ENCODE measurements at places on chromosomes 7 and 10. TPM values are rescaled to one million over a fixed set of nuclear protein-coding genes. Genes with fewer than 3 reads are reported as not detected.

PGAM2 gene
- not detected for total RNA-seq

ACBD7 gene
- 1.0 TPM for total RNA-seq

CUZD1 gene
- 1.8 TPM for total RNA-seq

MINDY4 gene
- 2.8 TPM for total RNA-seq

PTF1A gene
- total RNA-seq = not detected
